ENCODE measurements at places on chromosomes 4 and X. TPM values are rescaled to one million over a fixed set of nuclear protein-coding genes. Genes with fewer than 3 reads are reported as not detected.

DDX60 gene
- total RNA-seq, result 12.5 TPM

GPR173 gene
- total RNA-seq, result 1.9 TPM

DNA sequence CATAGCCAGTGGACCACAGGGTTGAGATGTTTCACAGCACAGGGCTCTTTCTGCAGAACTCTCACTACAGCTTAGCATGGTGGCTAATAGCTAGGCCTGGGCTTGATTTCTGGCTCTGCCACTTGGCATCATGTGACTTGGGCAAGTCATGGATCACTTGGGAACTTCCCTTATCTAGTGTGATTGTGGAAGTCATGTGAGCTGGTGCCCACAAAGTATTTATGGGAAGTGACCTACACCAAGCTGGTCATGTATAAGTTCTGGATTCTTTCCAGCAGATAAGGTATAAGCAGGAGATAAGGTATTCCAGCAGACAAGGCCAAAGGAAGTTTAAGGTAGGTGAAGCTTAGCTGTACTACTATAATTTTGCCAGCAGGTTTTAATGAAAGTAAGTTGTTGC lies 61.0 kb downstream of the REELD1 start:
- DNase-seq, result no peak

- no peak for DNase-seq
These were observed 34.6 kb downstream of the HADH start for GRCh38 chr4:108024085-108024877.

NMU gene
- total RNA-seq, result not detected

DNA sequence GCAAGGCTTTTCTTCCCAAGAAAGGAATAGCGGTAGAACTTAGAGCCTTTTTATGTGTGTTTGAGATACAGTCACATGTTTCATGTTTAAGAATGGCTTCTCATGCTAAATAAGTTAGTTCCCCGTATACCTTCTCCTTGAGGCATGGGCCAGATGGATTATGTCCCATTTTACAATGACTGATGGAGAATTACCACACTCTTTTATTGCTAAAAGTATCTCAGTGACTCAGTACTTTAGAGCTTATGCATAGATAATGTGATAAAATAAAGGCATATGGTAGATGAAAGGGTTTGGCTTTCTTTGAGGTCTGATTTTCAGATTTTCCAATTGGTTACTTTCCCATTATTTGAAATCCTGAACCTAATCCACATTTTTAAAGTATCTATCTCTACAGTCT lies 121.8 kb upstream of the BMPR1B start:
- no peak for DNase-seq

FGFBP2 gene
- total RNA-seq, result 16.3 TPM

GRCh38 chrX:124504111-124504983 lies 158.0 kb downstream of the SH2D1A start:
- no peak for DNase-seq

DNA sequence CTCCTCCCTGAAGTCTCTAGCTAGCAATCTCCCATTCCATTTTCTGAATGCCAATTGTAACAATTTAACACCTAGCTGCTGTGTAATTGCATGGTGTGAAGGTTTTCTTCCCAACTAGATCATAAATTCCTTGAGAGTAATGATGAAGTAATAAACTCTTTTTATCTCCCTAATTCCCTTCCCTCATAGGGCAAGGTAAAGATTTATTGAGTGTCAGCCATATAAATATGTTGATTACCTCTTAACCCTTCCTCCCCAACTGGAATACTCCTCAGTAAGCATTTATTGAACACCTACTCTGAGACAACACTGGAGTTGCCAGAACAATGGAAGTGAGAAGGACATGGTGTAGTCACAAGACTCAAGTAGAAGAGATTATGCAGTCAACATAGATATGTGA lies 112.7 kb downstream of the CLCN5 start:
- DNase-seq, result no peak

- no peak for DNase-seq
These were observed 28.9 kb downstream of the LNX1 start for GRCh38 chr4:53562409-53562808.

Data from mesenteric fat pad (tissue), 1 donor.